NCI-H1436 (cell line): ENCODE measurements at places on chromosomes 3 and 15.
A peak's percentile ranks its signal among the peaks of the same experiment; 100 is the strongest.

DNA sequence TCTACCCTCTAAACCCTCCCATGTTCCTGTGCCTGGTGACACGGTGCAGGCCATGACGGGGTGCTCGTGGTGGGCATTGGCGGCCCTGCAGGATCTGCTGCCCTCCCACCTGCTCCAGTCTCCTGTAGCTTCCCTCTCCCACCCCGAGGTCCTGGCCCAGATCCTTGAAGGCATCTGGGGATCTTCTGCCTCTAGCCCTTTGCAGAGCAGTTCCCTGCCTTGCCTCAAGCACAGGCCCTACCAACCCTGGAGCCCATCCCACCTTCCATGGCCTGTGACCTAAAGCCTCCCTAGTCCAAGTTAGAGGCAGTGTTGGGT, 27.5 kb upstream of the SEC13 start:
- DNase-seq, result no peak

DNA sequence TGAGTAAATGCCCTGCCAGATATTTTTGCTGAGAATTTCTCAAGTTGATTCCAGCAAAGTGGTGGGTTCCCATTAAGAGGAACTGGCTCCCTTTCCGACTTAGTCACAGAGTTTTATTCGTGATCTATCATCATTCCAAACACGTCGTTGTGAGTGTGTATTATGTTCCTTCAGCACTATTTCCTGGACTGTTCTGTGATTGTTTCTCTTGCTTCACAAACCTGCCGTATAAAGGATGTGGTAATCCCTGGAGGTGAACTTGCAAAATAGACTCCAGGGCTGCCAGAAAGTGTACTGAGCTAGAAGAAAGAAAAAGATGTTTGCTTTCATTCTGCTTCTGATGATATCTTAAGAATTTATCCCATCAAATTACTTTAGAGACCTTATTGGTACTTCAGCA, 14.5 kb upstream of the CAPN3 start:
- no peak for DNase-seq

DNA sequence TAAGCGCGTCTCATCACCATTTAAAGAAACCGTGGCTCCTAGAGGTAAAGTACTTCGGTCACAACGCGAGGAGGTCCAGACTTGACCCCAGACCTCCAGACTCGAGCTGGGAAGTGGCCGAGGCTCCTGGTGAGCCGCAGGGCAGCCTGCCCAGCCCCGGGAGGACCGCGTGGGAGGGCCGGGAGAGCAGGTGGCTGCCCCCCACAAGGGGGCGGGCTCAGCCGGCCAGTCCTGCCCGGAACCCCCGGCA, at the start of gene SLC27A2:
TSS of gene SLC27A2 (plus strand) at position 228 of the 250 bp plus-strand sequence. CDS start 232 bp downstream, outside the sequence.
- no peak for DNase-seq

DNA sequence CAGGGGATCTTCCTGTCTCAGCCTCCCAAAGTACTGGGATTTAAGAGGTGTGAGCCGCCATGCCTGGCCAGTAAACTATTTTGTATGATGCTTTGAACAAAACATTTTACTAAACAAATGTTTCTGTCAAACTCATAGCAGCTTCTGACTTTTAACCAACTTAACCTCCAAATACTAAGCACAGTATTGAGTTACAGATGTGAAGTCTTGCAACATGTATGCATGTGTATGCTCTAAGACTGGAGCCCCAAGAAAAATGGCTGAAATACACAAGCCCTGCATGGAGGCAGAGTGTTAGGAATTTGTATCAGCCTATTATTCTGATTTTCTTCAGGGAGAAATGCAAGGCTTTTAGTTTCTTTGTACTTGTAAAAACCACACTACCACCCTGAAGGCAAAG, 137.1 kb downstream of the CBLB start:
- DNase-seq, result no peak

DNA sequence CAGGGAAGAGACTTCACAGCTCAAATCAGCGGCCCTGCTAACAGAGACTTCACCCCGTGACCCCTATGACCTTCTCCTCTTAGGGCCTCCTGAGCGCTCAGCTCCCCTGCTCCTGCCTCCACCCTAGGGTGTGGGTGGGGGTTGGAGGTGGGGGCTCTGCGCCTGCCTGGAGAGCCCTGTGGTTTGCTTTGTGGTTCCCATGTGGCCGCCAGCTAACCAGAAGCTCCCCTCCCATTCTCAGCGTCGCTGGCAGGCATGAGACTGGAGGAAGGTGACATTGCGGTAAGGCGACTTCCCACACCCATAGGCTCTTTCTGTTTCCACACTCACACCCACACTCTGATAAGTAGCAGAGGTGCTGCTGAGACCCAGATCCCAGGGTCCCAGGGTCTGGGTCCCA, 27.6 kb downstream of the XYLB start:
- no peak for DNase-seq

DNA sequence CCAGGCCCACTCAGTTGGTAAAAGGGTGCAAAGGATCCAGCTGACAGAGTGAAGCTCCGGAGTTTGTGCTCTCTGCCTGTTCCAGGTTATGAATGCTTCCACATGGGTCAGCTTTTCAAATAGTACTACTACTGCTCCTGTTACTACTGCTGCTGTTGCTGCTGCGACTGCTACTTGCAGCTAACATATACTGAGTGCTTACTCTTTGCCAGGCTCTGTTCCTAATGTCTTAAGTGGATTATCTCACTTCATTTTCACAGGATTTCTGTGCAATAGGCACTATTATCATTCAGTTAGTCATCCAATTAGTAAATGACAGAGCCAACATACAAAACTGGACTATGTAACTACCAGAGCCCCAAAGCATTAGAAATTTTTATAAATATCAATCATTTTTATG, 106.5 kb downstream of the IQCH start:
- no peak for DNase-seq

DNA sequence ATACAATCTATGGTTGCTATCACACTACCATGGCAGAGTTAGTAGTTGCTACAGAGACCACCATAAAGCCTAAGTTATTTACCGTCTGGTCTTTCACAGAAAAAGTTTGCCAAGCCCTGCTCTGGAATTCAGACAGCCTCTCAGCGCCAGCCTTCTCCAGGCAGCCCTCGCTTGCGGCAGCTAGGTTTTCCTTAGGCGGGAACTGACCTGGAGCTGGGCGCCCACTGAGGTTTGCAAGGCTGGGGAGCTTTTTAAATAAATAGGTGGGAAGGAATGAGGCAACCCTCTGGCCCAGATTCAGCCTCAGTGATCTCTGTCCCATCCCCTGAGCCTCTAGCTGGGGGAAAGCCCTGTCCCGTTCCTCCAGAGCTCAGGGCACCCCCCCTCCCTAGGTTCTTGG, 1.2 kb downstream of the CTSH start:
- no peak for DNase-seq

DNA sequence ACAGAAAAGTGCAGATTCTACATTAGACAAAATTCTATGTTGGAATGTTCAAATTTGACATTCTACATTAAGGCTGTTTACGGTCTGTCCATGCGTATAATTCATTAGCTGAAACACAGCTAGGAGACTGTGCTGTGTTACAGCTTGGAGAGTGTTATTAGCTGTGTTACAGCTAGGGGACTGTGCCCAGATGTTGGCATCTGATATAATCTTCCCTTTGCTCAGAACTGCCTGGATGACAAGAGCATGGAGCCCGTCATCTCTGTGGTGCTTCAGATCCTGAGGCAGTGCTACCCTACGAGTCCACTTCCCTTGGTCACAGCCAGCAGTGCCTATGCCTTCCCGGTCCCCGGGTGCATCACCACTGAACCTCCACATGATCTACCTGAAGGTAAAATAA, 177.0 kb downstream of the AGBL1 start:
- no peak for DNase-seq

GRCh38 chr15:73633991-73634495, 854 bp upstream of the NPTN start:
- DNase-seq, result no peak

- DNase-seq, result no peak
Measured at GRCh38 chr3:187570776-187571175, 99.4 kb downstream of the SST start.

GRCh38 chr3:42497009-42497731, 5.3 kb upstream of the VIPR1 start:
- no peak for DNase-seq

DNA sequence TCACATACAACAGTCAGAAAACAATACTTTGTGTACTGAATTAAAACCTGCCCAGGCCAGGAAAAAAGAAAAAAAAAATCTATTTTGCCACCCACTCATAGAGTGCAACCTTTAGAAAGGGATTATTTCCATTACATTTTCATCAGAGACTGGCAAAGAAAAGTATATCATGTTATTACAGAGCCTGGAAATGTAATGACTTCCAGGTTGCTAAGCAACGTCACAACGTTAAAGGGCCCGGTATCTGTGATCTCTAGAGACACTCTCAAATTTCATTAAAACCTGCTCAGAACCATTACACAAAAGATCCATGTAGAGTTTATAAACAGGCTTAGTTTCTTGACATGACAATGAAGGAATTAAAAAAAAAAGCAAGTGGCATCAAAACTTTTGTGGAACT, 170.5 kb downstream of the CTNNB1 start:
- peak; percentile 45 for DNase-seq
